ENCODE measurements at places on chromosomes 4 and X.

DNA sequence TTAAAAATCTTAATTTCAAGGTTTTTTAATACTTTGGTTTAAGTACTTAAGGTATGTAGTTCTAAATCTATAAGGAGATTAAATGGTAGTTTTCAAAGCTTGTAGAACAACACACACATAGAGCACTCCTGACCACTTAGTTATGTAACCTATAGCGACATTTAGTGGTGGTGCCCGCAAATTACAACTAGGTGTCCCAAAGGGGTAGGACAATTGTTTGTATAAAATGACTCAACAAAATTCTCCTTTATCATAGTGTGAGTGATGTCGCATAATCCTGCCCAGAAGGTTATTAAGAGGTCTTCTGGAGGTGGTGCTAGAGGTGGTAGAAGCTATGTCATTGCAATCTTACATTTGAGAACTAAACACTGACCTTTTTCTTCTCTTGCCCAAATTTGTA, 373.0 kb upstream of the RASGEF1B start:
- peak; percentile 89 for DNase-seq

GRCh38 chrX:110504947-110505346, 146.3 kb downstream of the RTL9 start:
- DNase-seq: no peak

DNA sequence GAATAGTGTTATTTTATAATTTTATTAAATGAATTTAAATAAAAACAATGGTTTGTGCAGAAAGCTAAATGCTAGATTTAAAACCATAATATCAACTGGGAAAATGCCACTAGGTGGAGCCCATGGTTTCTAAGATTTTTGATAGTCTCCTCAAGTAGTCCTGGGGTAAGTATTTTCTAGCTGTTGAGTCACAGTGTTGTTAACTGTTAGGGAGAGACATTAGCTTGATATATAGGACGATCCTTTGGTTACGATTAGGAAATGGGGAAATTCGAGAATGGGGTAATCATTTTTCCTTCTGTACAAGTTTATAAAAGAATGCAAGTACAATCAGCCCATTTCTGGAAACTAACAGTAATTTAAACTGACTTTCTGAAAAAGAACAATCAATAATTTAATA, 378.4 kb downstream of the ANKRD50 start:
- DNase-seq: peak; percentile 37

DNA sequence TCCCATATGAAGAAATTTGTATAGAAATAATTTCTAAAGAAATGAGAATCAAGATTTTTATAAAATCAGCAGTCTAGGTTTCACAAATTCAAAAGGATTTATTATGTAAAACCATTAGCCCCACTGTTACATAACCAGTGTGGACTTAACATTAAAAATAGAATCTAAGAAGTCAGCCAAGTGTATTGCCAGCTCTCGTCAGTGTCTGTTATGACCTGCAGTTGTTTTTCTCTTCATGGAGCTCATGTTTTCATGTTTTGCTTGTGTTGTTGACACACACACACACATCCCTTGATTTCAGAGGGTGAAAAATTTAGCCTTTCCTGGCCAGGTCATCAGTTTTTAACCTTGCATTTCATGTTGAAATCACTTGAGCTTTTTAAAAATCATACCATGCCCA, 39.5 kb downstream of the USP38 start:
- DNase-seq: no peak

DNA sequence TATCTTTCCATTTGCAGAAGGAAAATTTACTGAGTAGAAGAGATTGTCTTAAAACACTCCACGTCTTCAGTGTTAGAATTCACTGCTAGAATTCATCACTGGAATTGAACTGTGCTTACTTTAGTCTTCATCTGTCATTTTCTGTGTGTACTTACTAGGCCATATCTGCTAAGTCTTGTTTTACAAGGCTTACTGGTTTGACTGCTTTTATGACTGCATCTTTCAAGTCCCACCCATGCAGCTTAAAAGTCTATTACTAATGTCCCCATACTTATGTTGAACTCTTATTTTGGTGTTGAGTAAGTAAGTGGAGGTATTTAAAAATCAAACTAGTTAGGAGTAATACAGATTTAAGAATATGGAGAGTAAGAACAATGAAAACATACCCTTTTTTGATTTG, 14.6 kb downstream of the CLCN3 start:
- no peak for DNase-seq

- DNase-seq: no peak
These were observed 196.3 kb upstream of the GATB start for GRCh38 chr4:151957153-151957552.
